ENCODE measurements at places on chromosomes 2 and 18.

- H3K36me3 ChIP-seq: no peaks in the 10 kb centered on the region
- H3K4me3 ChIP-seq: no peak overlapping the region
- H3K27me3 ChIP-seq: no peaks in the 10 kb centered on the region
- no peak for DNase-seq
- H3K27ac ChIP-seq: no peak overlapping the region
- peaks cover 12% of the 10 kb centered on the region for H3K4me1 ChIP-seq
These were observed 69.9 kb upstream of the KLF7 start for GRCh38 chr2:207235621-207236020.

DNA sequence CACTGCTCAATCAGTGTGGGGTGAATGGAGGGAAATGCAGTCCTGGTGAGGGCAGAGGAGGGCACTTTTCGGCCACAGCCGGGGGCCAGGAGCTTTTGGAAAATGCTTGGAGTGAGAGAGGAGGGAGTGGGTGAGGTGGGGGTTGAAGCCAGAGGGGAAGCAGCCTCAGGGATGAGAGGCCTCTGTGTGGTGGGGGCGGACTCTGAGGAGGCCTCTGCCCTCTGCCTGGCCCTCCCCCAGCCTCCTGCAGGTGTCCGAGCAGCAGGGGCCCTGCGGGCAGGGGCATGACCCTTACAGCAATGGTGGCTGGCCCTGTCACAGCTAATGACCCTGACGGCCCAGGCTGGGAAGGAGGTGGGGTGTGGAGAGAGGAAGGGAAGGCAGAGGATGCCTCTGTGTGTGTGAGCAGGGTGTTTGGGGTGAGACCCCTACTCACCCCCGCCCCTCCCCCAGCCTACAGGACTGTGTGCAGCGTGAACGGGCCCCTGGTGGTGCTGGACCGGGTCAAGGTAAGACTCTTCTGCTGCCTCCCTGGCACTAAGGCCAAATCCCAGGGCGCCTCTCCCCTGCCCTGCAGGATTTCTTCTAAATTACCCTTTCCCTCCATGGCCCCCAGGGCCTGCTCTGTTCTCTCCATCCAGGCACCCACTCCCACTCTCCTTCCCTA, 7.6 kb downstream of the ATP6V1B1 start:
- H3K4me3 ChIP-seq: no peak overlapping the region
- H3K4me1 ChIP-seq: no peaks in the 10 kb centered on the region
- no peaks in the 10 kb centered on the region for H3K36me3 ChIP-seq

GRCh38 chr2:217955881-217956493, 46.8 kb downstream of the TNS1 start:
- no peaks in the 10 kb centered on the region for H3K36me3 ChIP-seq
- peak overlapping the region; percentile 92 for H3K27ac ChIP-seq
- H3K27me3 ChIP-seq: no peaks in the 10 kb centered on the region
- peaks cover 34% of the 10 kb centered on the region for H3K4me1 ChIP-seq

DNA sequence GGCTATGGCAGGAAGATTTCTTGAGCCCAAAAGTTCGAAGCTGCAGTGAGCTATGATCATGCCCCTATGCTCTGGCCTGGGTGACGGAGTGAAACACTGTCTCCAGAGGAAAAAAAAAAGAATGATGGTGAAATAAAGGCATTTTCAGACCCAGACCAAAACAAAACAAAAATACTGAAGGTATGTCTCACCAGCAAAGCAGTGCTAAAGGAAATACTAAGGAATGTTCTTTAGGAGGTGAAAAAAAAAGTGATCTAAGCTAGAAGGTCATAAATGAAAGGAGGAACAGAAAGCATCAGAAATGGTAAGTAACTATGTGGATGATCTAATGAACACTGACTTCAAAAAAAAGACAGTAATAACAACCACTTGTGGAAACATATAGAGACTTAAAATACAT, 18.7 kb downstream of the SS18 start:
- H3K27ac ChIP-seq: no peak overlapping the region
- H3K4me1 ChIP-seq: no peaks in the 10 kb centered on the region
- no peak for DNase-seq
- peaks cover 61% of the 10 kb centered on the region for H3K36me3 ChIP-seq
- H3K27me3 ChIP-seq: no peaks in the 10 kb centered on the region

DNA sequence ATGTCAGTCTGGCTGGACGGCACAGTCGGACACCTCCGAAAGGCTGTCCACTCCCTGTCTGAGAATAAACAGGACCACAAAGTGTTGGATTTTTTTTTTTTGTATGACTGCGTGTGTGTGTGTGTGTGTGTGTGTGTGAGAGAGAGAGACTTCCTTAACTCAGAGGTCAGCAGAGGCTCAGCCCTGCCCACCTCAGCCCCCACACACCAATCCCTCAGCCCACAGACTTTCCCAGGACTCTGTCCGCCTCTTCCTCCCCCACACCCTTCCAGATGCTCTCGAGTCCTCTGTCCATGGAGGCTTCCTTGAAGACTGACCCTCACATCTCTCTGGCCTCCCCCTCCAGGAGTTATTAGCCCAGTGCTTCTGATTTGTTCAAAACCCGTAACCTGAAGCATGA, 147.3 kb downstream of the BCL11A start:
- no peak overlapping the region for H3K4me3 ChIP-seq
- no peaks in the 10 kb centered on the region for H3K36me3 ChIP-seq
- H3K4me1 ChIP-seq: no peaks in the 10 kb centered on the region
- H3K27me3 ChIP-seq: no peaks in the 10 kb centered on the region
- no peak overlapping the region for H3K27ac ChIP-seq

GRCh38 chr18:59022167-59022945, 117.3 kb upstream of the SEC11C start:
- no peaks in the 10 kb centered on the region for H3K27me3 ChIP-seq
- no peak overlapping the region for H3K4me3 ChIP-seq
- peaks cover 14% of the 10 kb centered on the region for H3K4me1 ChIP-seq
- no peaks in the 10 kb centered on the region for H3K36me3 ChIP-seq
- no peak for DNase-seq

Data from ascending aorta (tissue), 2 donors.